ENCODE measurements at places on chromosomes 2 and 18.
A peak's percentile ranks its signal among the peaks of the same experiment; 100 is the strongest.

DNA sequence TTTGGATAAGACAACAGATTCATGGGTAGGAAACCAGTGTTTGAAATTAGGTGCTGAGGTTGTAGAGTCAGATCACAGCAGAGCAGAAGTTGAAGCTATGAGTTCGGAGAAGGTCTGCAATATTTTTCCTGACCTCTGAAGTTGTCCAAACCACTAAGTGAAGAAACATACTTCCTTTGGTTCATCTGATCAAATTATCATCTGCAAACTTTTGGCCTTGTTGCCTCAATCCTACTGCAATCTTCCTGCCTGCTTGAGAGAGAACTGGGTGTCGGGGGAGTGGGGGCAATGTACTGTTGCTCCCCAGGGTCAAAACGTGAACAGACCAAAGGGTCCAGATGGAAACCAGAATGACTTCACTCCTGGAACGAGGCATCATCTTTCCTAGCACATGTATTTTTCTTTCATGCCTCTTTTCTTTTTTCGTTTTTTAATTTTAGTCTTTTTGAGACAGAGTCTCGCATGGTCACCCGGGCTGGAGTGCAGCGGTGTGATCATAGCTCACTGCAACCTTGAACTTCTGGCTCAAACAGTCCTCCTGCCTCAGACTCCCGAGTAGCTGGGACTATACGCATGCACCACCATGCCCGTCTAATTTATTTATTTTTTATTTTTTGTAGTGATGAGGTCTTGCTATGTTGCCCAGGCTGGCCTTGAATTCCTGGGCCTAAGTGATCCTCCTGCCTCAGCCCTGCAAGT is 42.7 kb downstream of the RAB31 start:
- peak; percentile 57 for DNase-seq

DNA sequence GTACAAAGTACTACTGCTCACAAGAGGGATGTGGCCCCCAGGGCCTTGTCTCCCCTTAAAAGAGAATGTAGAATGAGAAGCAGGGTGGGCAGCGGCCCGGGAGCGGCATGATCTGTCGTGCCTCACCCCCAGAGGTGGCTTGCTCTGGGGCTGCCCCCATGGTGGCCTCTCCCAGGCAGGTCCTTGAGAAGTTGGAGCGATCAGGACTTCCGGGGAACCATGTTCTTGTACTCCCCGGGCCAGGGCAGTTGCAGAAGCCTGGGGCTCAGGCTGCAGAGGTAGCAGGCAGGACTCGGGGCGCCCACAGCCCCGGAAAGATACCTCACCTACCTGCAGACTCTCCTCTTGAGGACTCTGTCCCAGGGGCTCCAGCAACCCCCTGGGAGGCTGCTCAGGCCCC is 62.6 kb downstream of the CYP26B1 start:
- DNase-seq: no peak

DNA sequence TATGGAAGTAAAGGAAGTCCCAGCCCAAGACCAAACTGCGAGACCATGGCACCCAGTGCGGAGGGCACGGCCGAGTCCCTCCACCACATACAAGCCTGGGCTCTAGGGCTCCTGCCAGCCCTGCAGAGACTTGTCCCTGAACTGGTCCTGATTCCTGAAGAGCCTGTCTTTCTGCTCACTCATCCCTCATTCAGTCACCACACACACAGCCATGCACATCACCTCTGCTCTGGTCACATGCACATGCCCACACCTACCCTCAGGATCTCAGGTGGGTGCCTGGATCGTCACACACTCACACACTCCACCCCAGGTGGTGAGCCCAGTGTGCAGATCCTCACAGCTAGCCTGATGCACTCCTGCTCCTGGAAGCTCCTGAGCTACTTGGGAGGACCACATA is 71.4 kb upstream of the LAPTM4A start:
- DNase-seq: no peak

- DNase-seq: peak; percentile 86
These were observed 29.6 kb downstream of the STEAP3 start for GRCh38 chr2:119253114-119253702.

- peak; percentile 70 for DNase-seq
These were observed 17.2 kb upstream of the ASXL3 start for GRCh38 chr18:33560686-33561370.

DNA sequence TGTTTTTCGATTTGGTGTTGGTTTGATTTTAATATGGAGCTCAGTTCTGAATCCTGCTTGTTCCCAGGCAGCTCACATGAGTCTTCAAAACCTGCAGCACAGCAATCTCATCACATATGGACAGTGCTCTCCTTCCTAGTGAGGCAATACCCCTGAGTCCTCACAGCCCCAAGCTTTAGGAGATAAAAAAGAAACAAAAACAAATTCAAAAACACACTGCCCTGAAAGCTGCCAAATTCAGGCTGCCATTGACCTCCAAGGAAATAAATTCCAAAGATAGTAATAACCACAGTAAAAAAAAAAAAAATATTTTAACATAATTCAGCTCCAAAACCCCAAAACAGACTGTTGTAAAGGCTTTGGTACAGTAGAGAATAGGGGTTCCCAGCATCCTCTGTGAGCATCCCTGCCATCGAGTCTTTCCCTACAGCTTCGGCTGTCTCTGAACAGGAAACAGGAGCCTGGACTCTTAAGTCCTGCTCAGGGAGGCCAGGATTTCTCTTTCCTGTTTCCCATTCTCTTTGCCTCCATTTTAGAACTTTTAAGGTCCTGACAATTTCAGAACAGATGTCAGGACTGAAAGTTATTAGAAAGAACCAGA is 14.7 kb upstream of the SP3 start:
- DNase-seq: peak; percentile 78

GRCh38 chr2:118836411-118836930 is 11.0 kb downstream of the EN1 start:
- DNase-seq: no peak

DNA sequence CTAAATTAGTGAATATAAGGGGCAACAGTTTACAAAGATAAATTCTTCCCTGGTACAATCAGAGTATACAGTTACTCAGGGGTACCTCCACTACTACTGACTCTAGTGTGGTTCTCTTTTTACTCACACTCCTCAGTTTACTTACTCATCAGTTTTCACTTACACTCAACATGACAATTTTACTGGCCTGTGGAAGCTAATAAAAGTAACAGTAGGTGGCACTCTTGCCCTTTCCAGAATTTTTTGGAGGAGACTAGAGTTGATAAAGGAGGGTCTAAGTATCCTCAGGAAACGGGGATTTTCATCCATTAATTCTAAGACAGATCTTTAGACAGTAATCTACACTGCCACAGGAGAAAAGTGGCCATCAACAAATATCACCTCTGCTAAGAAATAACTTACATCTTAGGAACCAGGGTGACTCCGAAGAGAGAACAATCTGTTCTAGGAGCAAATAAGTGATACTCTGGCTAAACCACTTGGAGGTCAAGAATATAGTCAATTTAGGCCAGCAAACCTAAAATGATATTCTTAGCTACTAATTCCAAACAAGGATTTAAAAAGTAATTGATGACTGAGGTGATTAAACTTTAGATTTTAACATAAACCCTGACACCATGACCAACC is 61.3 kb downstream of the ATL2 start:
- DNase-seq: peak; percentile 73

DNA sequence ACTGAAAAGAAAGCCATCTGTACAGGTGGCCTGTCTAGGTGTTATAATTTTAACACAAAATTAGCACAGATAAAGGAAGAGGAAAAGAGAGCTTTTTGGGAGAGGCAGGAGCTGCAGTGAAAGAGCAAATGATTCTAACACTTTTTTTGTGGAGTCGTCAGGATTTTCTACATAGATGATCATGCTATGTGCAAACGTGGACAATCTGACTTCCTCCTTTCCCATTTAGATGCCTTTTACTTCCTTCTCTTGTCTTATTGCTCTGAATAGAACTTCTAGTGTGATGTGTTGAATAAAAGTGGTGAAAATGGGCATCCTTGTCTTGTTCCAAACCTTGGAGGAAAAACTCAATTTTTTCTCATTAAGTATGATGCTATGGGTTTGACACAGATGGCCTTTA is 334.5 kb downstream of the NBAS start:
- DNase-seq: no peak

GRCh38 chr2:67991456-67991855 is 71.3 kb downstream of the C1D start:
- no peak for DNase-seq

GRCh38 chr2:159545085-159545484 is 71.3 kb downstream of the BAZ2B start:
- DNase-seq: peak; percentile 21

DNA sequence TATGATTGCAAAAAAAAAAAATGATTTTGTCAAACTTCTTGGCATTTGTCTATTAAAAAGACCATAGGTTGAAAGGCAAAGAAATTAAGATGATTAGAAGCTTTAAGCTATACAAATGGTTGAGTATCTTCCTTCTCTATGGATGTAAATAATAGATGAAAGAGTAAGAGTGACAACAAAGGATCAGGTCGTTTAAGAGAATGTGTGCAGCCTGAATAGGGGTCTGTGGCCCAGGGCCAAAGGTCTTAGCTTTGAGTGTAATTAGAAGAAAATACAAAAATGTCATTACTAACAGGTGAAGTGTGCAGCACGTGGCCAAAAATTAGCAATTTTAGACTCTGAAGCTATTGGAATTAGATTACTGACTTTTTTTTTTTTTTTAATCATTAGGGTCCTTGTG is 122.4 kb downstream of the GREB1L start:
- DNase-seq: no peak

DNA sequence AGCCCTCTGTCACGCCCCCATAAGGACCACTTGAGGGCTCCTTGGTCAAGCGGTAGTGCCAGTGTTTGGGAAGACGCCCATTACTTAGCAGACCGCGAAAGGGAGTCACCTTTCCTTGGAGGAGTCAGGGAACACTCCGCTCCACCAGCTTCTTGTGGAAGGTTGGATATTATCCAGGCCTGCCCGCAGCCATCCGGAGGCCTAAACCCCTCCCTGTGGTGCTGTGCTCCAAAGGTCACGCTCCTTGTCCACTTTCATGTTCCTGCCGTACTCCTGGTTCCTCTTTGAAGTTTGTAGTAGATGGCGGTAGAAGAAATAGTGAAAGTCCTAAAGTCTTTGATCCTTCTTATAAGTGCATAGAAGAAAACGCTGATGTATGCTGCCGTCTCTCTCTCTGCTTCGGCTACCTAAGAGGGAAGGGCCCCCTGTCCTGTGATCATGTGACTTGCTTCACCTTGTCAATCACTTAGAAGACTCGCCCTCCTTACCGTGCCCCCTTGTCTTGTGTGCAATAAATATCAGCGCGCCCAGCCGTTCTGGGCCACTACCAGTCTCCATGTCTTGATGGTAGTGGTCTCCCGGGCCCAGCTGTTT is 1.7 kb upstream of the CATIP start:
- DNase-seq: no peak

DNA sequence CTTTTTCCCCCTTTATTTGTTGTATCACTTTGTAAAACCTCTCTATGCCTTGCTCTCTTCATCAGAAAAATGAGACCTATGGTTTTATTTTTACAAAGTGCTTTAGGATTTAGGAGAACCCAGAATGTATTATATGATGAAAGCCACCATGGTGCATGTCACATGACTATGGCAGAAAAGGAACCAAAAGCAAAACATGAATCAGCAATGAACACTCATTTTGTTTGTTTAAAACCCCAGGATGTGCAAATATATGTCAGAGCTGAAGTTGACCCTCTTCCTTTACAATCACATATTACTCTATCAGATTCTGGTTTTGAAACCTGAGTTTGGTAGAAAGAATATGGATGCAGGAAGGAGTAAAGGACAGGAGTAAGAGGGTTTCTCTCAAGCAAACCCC is 70.0 kb downstream of the FIGN start:
- DNase-seq: peak; percentile 66

- DNase-seq: peak; percentile 48
These were observed 430 bp upstream of the CELF4 start for GRCh38 chr18:37565977-37566478.

- no peak for DNase-seq
These were observed 33.0 kb downstream of the CYP26B1 start for GRCh38 chr2:72114693-72115051.

DNA sequence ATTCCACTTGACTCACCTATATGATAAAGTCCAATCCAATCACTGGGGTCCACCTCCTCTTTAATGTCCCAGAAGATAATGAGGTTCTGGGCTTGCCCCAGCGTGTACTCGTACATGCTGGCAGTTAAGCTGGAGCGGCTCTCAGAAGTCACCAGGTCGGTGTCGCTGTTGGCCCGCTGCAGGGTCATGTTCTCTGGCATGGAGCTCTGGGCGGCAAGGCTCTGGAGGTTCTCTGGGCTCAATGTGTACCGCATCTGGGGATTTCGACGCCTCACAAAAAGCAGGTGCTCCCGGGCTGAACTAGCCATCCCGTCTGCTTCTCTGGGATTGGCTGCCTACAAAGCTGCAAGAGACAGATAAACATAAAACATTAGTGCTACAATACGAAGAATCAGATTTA is 206.4 kb upstream of the CCDC150 start:
- no peak for DNase-seq

DNA sequence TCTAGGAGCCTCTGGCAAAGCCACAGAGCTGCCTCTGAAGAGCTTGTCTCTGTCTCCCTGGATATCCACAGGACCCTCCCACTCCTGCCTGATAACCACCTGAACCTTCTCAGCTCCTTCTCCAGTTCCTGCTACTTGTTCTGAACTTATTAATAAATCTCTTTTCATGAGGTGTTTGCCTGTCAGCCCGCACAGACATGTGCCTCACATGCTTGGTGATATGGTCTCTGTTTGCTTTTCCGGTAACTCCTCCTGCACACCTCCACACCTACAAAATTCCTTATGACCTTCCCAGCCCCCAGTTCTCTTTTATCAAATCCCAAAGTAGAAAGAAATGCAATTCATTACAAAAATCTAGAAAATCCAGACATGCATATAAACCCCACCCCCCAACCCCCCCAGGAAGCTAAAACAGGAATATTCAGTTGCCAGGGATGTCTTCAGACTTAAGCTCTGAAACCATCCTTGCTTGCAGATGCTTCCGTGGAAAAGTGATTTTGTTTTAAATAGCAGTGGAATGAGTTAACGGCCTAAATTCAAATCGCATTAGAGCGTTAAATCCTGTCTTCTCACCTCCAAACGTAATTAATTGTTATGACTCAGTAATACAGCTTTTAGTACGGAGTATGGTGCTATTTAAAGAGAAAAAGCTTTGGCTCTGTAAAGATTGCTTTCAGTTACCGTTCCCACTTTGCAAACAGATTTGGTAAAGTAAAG is 2.1 kb upstream of the PID1 start:
- DNase-seq: no peak

GRCh38 chr18:22189449-22190166 is 20.2 kb downstream of the GATA6 start:
- peak; percentile 87 for DNase-seq

- DNase-seq: no peak
These were observed 100.3 kb upstream of the OTOS start for GRCh38 chr2:240240781-240241180.

DNA sequence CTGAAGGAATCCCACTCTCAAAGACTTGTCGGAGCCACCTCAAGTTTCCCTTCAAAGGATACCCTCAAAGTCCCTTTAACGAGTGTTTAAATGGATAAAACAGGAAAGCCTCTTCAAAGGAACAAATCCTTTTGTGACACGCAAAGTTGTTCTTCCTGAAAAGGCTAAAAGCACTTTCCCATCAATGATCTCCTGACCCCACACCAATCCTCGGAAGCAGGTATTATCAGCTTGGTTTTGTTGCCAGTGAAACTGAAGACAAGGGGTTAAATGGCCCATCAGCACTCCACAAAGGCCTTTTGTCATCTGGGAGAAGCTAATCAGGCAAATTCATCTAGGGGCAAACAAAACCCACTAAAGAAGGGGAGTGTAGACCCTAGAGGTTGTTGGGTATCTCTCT is 418.0 kb upstream of the ID2 start:
- DNase-seq: no peak

GRCh38 chr18:22609642-22610041 is 191.9 kb upstream of the CTAGE1 start:
- DNase-seq: peak; percentile 48

Data from choroid plexus epithelial cell (primary cell).